Islet precursor cell (in vitro differentiated cells): ENCODE measurements at places on chromosomes 16 and 17.
A peak's percentile ranks its signal among the peaks of the same experiment; 100 is the strongest.

DNA sequence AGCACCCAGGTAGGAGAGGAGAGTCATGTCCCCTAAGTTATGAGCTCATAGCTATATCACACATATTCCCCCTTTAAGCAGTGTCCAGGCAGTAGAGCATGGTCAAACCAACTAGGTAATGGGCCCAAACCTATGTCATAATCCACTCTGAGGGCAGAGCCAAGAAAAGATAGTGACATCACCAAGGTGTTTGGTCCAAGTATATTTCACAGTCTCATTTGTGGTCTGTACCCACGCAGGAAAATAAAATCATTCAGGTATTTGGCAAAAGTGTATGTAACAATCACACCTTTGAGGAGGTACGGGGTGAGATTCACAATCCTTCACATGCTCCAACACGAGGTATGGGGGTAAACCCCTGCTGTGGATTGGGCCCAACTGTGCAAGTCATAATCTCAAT lies 2112.8 kb downstream of the TP53TG3F start:
- DNase-seq, result no peak

GRCh38 chr16:16122264-16122663 lies 101.0 kb downstream of the ABCC6 start:
- no peak for DNase-seq

DNA sequence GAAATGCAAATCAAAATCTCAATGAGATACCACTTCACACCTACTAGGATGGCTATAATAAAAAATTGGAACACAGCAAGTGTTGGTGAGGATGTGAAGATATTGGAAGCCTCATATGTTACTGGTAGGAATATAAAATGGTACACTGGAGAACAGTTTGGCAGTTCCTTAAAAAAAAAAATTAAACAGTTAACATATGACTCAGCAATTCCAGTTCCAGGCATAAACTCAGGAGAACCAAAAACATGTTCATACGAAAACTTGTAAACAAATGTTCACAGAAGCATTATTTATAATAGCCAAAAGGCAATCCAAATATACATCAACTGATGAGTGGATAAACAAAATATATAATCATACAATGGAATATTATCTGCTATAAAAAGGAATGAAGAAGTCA lies 28.2 kb downstream of the ZNF652 start:
- DNase-seq, result no peak

- no peak for DNase-seq
Observed at GRCh38 chr17:78972507-78973105, 7.1 kb downstream of the LGALS3BP start.

DNA sequence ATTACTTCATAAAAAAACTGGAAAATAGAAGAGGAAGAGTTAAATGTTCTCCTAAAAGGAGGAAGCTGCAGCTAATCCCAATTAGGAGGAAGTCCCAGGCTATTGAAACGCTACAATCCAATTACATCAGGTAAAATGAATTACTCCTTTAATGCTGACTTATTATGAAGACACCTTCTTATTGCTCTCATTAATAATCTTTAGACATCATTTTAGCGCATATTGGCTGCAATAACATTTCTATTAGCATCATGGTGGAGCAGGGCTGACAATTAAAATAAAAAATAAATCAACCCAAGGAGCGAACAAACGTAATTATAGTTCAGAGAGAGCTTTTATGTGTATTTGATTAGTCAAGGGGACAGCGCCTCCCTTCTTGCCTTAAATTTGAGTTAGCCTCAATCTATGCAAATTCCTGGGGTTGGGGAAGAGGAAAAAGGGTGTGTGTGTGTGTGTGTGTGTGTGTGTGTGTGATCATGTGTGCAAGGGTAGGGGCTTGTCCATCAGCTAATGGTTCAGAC lies 109.0 kb upstream of the IRX6 start:
- no peak for DNase-seq

- no peak for DNase-seq
Observed at GRCh38 chr17:37446027-37446426, 39.3 kb downstream of the TADA2A start.

- DNase-seq, result peak; percentile 66
Observed at GRCh38 chr16:48383877-48384519, 1.2 kb downstream of the SIAH1 start.

DNA sequence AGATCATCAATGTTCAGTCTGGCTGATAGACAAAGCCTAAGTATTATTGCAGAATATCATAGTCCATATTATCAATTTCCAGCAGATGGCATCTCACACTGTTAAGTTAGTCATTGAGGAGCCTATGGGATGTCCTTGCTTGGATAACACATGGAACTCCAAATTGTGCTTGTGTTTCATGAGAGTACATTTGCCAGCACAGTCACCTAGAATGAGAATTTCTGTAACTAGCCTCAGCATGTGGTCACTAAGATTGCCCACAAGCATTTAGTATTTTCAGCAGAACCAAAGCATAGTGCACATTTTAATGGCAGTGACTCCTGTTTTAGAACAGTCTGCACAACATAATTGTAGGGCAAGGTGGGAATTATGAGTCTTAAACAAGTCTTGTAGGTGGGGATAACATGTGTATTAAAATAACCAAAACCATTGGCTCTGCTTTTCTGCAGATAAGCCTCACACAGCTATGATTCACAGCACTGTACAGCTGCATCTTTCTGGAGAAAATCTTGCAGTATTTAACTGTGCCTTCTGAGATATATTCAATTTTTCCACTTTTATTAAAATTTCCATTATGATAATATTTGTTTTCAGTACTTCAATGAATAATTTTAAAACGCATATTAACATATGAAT lies 882.8 kb upstream of the SOX9 start:
- no peak for DNase-seq
